ENCODE measurements at places on chromosomes 2 and 18.

DNA sequence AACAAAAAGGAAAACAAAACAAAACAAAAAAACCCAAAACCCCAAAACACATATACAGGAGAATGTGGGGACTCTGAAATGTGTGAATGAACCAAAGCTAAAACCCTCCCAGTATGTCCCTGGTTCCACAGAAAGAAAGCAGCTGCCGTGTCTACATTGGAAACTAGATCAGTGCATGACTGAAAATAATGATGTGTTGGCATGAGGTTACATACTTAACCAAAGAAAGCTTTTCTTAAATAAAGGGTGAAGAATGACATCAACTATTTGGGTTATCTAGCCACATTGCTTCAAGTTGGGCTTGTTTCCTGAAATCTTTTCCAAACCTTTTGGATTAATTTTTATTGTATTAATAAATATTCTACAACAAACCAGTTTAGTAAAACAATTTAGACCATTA, 91.9 kb upstream of the FN1 start:
- no peak for DNase-seq

DNA sequence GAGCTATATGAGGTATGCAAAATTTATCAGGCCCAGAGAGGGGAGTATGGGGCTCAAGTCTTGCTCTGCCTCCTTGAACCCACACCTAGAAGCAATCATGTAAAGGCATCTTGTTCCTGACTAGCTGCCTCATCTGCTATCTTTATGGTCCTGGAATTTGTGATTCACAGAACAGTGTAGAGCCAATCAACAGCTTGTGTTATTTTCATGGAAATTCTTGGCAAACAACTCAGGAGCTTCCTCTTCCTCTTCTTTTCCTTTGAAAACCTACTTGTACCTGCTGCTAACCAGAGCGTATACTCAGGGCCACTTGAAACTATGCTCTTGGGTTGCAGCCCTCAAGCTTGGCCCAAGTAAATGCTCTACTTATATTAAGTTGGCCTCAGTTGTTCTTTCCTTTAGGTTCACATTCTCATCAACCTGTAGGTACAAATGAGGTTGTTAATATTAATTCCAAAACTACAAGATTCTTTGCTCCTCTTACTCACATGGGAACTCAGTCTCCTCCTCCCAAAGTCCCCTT, 3.5 kb upstream of the NOSTRIN start:
- no peak for DNase-seq

DNA sequence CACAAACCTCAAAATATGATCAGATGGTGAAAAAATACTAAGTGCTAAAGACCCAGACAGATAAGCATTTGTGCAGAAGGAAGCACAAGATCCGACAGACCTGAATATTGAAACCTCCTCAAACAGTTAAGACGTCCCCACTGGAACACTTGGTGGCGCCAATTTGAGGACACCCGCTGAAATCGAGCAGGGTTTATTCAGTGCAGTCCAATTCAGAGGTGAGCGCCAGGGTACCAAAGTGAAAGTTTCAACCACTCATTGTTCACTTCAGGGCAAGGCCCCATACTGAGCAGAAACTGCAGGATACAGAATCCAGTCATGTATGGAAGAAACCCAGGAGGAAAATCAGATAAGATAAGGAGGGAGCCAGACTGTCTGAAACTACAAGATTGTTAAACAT, 417.6 kb downstream of the LRRTM4 start:
- no peak for DNase-seq

DNA sequence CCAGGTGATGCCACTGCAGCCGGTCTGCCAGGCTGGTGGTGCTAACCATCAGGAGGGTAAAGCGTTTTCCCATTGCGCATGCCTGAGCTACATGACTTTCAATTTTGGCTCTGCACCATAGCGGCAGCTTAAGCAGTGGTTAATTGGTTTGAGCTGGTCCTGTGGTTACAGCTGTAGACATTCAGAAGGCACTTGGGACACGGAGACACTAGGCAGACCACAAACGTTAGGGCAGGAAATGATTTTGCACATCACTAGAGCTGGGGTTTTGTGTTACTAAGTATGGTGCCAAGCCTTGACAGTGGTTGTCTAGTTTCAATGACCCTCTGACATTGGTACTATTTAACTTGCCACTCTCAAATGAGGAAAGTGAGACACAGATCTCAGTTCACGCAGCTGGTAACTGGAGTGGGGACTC, 28.9 kb upstream of the CNOT11 start:
- peak; percentile 61 for DNase-seq

- peak; percentile 25 for DNase-seq
Observed at GRCh38 chr2:213104092-213104902, 47.1 kb downstream of the IKZF2 start.

GRCh38 chr2:134229540-134229939, 24.3 kb upstream of the MGAT5 start:
- no peak for DNase-seq

GRCh38 chr2:21924640-21925285, 801.0 kb downstream of the TDRD15 start:
- no peak for DNase-seq

DNA sequence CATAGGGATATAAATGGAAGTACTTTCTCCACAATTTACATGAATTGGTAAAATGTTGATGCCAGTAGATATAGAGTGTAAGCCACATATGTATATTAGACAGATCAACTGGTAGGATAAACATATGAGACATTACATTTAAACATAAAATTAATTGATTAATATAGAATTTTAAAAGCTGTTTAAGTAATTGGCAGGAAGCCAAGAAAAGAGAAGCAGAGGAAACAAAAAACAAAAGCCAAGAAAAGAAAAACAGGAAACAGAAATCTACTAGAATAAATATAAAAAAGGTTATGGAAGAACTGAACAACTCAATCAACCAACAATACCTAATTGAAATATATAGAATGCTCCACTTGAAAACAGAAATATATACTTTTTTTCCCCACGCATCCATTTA, 920.1 kb upstream of the TMEFF2 start:
- DNase-seq: no peak

DNA sequence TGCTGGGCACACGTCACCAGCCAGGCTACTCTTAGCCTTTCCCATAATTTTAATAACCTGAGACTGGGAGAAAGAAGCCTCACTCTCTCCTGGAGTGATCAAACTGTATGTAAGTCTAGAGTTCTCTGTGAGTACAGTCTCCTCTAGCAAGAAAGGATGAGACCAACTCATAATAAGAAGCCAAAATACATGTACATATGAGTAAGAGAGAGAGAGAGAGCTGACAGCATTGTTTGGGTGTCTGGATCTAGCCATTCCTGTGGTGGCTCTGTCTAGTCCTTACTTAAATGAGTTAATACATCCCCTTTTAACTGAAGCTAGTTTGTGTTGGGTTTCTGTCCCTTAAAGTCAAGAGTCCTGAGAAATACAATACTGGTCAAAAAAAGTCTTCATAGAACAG, 26.0 kb upstream of the ANXA4 start:
- no peak for DNase-seq
